ENCODE measurements at places on chromosomes 12 and 14.
A peak's percentile ranks its signal among the peaks of the same experiment; 100 is the strongest.

- peak; percentile 27 for DNase-seq
Measured at GRCh38 chr12:92827836-92828431, 101.2 kb downstream of the EEA1 start.

DNA sequence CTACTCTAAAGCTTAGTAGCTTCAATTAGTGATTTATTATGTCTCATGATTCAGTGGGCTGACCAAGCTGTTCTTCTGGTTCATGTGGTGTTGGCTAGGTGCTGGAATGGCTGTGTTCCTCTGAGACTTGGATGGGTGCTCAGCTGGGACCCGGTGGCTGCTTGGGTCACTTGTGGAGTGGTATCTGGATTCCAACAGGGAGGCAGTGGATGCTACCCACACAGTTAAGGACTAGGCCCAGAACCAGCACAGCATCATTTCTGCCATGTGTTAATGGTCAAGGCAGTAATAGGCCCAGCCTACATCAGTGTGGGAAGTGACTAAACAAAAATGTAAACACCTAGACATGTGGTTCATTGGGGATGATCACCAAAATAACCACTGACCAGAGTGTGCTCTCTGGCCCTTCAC is 72.2 kb downstream of the FGD4 start:
- DNase-seq = no peak

DNA sequence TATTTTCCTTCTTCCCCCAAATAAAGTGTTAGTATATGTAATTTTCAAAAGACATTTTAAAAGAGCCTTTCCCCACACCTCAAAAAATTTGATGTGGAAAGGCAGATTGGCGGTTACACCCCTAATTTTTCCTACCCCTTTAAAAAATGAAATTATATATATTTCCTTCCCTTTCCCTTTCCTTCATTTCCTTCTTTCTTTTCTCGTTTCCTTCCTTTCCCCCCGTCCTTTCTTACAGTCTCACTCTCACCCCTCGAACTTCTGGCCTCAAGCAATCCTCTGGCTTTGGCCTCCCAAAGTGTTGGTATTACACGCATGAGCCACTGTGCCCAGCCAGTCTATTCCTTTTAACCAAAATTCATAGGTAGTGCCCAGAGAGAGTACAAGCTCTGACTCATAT is 4.2 kb upstream of the UNC119B start:
- DNase-seq = no peak

GRCh38 chr12:52213564-52214420 is 19.3 kb upstream of the KRT7 start:
- no peak for DNase-seq

GRCh38 chr12:26631846-26632245 is 201.1 kb downstream of the ITPR2 start:
- no peak for DNase-seq

GRCh38 chr12:4526923-4527546 is 11.7 kb upstream of the RAD51AP1 start:
- DNase-seq = no peak

DNA sequence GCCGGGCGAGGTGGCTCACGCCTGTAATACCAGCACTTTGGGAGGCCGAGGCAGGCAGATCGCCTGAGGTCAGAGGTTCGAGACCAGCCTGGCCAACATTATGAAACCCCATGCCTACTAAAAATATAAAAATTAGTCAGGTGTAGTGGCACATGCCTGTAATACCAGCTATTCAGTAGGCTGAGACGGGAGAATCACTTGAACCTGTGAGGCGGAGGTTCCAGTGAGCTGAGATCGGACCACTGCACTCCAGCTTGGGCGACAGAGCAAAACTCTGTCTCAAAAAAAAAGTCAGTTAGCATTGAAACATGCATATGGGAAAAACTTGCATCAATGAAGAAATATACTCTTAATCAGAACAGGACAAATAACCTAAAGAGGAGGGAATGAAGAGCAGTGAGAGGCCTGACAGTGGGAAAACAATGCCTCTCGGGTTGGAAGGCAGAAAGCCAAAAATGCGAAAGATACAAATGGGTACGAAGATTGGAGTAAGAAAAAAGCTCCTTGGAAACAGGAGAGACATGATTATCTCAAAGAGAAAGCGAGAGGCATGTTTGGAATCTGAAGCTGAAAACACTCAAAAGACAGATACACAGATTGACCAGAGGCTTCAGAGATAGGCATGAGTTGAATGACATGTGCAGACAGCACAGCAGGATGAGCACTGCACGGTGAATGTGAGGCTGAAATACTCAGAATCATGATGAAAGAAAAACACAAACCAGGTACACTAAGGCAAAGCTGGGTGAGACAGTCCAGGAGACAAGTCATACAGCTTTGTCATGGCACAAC is 30.6 kb downstream of the RESF1 start:
- no peak for DNase-seq

GRCh38 chr12:89742337-89743022 is 33.8 kb upstream of the ATP2B1 start:
- no peak for DNase-seq

GRCh38 chr14:29846339-29847055 is 81.2 kb downstream of the PRKD1 start:
- DNase-seq = no peak

- DNase-seq = no peak
Measured at GRCh38 chr12:96192926-96193573, 1.1 kb upstream of the ELK3 start.

DNA sequence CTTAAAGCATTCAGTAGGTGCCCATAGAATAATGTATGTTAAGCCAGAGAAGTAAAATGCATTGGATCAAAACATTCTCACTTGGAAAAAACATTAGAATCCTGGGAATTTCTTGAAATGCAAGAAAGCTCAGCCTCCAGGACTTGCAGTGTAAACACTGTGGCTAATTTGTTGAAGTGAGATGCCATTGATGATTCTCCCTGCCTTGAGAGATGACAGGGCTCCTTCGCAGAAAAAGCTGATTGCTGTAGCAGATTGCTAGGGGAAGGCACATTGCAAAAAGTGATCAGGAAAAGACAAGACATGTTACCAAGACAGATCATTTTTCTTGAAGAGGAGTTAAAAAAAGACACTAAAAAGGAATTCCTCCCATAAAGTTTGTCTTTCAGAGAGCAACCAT is 204.2 kb upstream of the HMGA2 start:
- no peak for DNase-seq

GRCh38 chr12:104886418-104887401 is 71.4 kb downstream of the SLC41A2 start:
- no peak for DNase-seq

- DNase-seq = no peak
Measured at GRCh38 chr14:68788996-68789820, 3.7 kb downstream of the ZFP36L1 start.

DNA sequence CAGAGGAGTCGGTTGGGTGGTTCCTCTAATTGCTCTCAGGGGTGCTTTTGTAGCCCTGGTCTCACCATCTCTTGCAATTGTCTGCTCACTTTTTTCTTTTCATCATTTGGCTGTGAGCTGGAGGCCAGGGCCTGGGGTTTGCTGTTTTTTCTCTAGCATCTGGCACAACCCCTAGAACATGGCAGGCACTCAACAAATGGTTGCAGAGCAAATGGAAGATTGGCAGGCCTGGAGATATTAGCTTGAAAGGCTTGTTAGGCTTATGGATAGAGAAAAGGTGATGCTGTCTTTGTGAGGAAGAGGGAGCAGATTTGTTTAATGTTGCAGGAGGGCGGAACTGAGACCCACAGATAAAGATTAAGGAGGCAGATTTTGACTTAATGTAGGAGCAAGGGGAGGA is 47.0 kb downstream of the GALNT8 start:
- no peak for DNase-seq

GRCh38 chr12:49461221-49461620 is 77.6 kb upstream of the KCNH3 start:
- no peak for DNase-seq

DNA sequence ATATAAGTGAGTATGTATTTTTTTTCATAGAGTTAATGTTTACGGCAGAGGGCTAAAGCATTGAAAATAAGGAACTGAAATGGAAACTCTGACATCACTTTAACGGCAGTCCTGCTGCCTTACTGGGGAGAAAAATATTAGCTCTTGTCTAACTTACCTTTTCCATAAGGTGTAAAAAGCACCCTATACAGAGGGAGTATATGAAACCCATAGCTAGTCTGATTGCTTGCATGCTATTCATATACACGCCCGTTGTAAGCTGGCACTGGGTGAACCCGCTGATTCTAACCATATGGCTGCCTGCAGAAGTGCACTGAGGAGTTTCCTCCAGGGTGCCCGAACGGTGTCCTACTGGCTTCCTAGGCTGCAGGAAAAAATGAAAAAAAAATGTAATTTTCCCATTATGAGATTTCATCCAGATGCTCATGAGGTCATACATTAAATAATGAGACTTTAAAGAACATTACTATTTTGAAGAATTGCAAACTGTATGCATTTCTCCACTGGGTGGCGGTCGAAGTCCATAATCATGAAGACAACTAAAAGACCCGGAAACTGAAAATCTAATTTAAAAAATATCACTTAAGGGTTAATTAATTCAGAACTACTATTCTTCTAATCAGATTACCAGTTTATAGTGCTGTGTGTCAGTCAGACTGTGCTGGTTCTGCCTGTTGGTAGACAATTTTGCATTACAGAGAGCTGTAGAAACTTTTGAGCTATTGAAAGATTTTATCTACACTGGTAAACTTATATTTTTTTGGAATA is 144.7 kb downstream of the ALX1 start:
- no peak for DNase-seq

DNA sequence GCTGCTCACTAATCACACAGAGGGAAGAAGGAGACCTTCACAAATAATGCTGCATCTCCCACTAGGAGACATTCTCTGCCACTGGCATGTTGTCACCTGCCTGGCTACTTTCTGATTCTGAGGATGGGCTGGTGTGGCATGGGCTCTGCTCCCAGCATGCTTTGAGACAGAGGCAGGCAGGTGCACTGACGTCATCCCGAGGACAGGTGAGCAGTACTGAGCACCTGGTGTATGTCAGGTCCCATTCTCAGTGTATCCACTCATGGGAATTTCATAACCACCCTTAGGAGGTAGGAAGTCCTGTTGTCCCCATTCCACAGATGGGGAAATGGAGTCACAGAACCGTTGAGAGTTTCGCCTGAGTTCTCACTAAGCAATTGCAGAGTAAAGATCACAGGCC is 597.9 kb downstream of the VRK1 start:
- DNase-seq = no peak
